ENCODE measurements at places on chromosomes 1 and 21. TPM values are rescaled to one million over a fixed set of nuclear protein-coding genes. Genes with fewer than 3 reads are reported as not detected.

The TIAM1 gene
- total RNA-seq = 23.4 TPM

The ACTA1 gene
- total RNA-seq = not detected

The TAS1R3 gene
- total RNA-seq = 1.1 TPM

The SIM2 gene
- total RNA-seq = 3.9 TPM

The TEX38 gene
- not detected for total RNA-seq

The TRIM62 gene
- 4.3 TPM for total RNA-seq

The AUNIP gene
- total RNA-seq = 7.2 TPM

The S100B gene
- not detected for total RNA-seq

The CATSPERE gene
- 0.69 TPM for total RNA-seq

The IFI44 gene
- 25.8 TPM for total RNA-seq

The GJA4 gene
- total RNA-seq = not detected

The RCSD1 gene
- total RNA-seq = 75.5 TPM

The MORN1 gene
- 4.4 TPM for total RNA-seq

The FAM163A gene
- total RNA-seq = not detected

The MMEL1 gene
- 0.54 TPM for total RNA-seq

The KIF14 gene
- total RNA-seq = 17.1 TPM

The MYOM3 gene
- not detected for total RNA-seq

The KCNH1 gene
- not detected for total RNA-seq

The VANGL1 gene
- 6.8 TPM for total RNA-seq
